ENCODE measurements at places on chromosomes 11 and 22. TPM values are rescaled to one million over a fixed set of nuclear protein-coding genes. Genes with fewer than 3 reads are reported as not detected.
A peak's percentile ranks its signal among the peaks of the same experiment; 100 is the strongest.

OR51B5 gene
- total RNA-seq = not detected

SIK2 gene
- total RNA-seq = 10.2 TPM

PRR33 gene
- total RNA-seq = not detected

DDTL gene
- total RNA-seq = not detected

HOATZ gene
- not detected for total RNA-seq

- no peak overlapping the region for H3K4me3 ChIP-seq
- peaks cover 4% of the 10 kb centered on the region for H3K4me1 ChIP-seq
- no peaks in the 10 kb centered on the region for H3K36me3 ChIP-seq
Observed at GRCh38 chr11:108622341-108622740, 28.8 kb upstream of the EXPH5 start.

GRCh38 chr11:78420796-78421209, 3.2 kb upstream of the GAB2 start:
- peak overlapping the region; percentile 21 for H3K4me3 ChIP-seq
- peak overlapping the region; percentile 15 for H3K27ac ChIP-seq
- H3K4me1 ChIP-seq = peaks cover 43% of the 10 kb centered on the region
- H3K36me3 ChIP-seq = peaks cover 3% of the 10 kb centered on the region
- peak; percentile 43 for DNase-seq
- H3K27me3 ChIP-seq = peaks cover 31% of the 10 kb centered on the region

DNA sequence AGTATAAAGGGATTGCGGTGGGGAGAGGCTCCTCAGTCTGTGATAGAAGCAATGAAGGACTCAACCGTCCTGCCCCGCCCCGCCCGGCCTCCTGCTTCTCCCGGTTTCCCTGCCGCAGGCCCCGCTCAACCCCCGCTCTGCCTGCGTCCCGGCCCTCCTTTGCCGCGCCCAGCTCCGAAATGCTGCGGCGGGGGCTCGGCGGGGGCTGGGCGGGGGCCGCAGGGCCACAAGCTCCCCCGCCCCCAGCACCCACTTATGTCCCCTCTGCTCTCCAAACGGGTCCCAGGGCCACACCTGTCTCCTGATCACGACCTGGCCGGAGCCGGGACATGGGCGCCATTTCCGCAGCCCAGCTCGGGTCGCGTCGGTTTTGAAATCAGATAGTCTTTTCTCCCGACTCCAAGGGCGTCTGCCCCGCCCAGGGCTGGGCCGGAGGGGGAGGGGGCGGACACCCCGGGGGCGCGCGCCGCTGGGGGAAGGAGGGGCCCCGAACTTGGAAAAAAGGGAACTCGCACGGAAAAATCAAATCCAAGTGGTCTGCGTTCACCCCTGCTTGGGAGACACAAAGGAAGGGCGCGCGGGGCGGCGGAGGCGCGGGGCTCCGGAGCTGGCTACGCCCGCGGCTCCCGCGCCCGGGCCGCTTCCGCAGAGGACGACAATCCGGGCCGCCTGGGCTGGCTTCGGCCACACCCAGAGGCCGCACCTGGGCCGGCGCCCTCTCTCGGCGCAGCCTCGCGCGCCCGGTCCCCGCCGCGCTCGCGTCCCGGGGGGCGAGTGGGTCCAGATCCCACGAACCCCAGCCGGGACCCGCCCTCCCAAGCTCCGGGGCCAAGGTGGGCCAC, 70.6 kb upstream of the EP300 start:
- H3K27ac ChIP-seq = peak overlapping the region; percentile 94
- peak overlapping the region; percentile 96 for H3K4me3 ChIP-seq
- peaks cover 4% of the 10 kb centered on the region for H3K36me3 ChIP-seq
- DNase-seq = peak; percentile 82
- peaks cover 15% of the 10 kb centered on the region for H3K27me3 ChIP-seq

DNA sequence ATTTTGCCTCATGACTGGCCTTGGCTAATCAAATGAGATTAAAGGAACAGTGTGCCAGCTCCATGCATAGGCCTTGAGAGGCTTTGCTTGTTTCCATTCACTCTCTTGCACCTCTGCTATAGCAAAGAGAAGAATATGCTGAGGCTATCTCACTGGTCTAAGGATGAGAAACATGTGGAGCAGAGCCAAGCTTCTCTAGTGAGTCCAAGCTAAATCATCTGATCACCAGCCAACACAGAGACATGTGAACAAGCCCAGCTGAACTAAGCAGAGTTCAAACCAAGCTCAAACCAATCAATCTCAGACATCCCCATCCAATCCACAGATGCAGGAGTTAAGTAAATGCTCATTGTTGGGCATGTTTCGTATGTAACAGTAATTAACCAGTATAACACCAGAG, 69.4 kb upstream of the API5 start:
- no peaks in the 10 kb centered on the region for H3K4me1 ChIP-seq
- no peaks in the 10 kb centered on the region for H3K36me3 ChIP-seq
- no peak overlapping the region for H3K27ac ChIP-seq
- no peak for DNase-seq
- peaks cover 3% of the 10 kb centered on the region for H3K27me3 ChIP-seq

GRCh38 chr11:13889552-13890249, 72.8 kb upstream of the SPON1 start:
- H3K27ac ChIP-seq = no peak overlapping the region
- H3K4me3 ChIP-seq = no peak overlapping the region
- H3K36me3 ChIP-seq = peaks cover 2% of the 10 kb centered on the region
- no peak for DNase-seq

DNA sequence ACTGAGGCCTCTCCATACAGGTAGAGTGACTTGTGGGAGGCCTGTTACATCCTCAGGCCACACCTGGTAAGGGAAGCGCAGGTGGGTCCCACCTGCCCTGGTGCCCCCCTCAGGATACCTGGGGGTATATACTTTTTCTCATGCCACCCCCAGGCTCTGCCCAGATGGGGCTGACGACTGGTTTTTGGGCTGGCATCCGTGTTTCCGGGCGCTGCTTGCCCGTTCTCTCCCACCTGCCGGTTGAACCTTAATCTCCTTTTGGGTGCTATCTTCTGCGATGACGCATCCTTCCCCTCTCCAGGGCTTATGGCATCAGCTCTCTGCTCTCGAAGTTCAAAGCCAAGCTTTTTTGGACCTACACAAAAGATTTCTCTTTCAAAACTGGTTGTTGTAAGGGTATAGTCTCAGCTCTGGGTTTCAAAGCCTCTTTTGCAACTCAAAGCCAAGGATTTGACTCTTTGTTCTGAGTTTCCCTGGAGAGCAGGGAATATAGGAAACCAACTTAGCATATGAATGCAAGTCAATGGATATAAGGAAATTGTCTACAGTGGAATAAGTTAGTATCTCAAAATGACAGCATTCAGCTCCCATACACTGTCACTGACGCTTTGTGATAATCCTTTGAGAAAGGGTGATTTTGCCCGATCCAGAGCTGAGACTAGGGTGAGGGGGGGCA, 8.6 kb upstream of the LRRC10B start:
- peaks cover 4% of the 10 kb centered on the region for H3K4me1 ChIP-seq
- DNase-seq = no peak
- H3K36me3 ChIP-seq = no peaks in the 10 kb centered on the region
- H3K27me3 ChIP-seq = peaks cover under 1% of the 10 kb centered on the region
- no peak overlapping the region for H3K4me3 ChIP-seq

GRCh38 chr11:68565768-68566167, 105.2 kb downstream of the PPP6R3 start:
- H3K4me3 ChIP-seq = no peak overlapping the region
- peaks cover 28% of the 10 kb centered on the region for H3K4me1 ChIP-seq
- H3K36me3 ChIP-seq = peaks cover 62% of the 10 kb centered on the region
- H3K27ac ChIP-seq = no peak overlapping the region
- no peak for DNase-seq

- H3K36me3 ChIP-seq = no peaks in the 10 kb centered on the region
- H3K4me3 ChIP-seq = no peak overlapping the region
- peaks cover 33% of the 10 kb centered on the region for H3K27me3 ChIP-seq
- peaks cover 3% of the 10 kb centered on the region for H3K4me1 ChIP-seq
- DNase-seq = no peak
- H3K27ac ChIP-seq = no peak overlapping the region
Observed at GRCh38 chr11:17012179-17012578, 2.0 kb downstream of the PLEKHA7 start.

- H3K27me3 ChIP-seq = no peaks in the 10 kb centered on the region
- no peak for DNase-seq
- no peak overlapping the region for H3K4me3 ChIP-seq
- H3K36me3 ChIP-seq = no peaks in the 10 kb centered on the region
- H3K27ac ChIP-seq = no peak overlapping the region
- no peaks in the 10 kb centered on the region for H3K4me1 ChIP-seq
Observed at GRCh38 chr11:119491753-119492510, 69.0 kb upstream of the THY1 start.

- H3K4me1 ChIP-seq = peaks cover 56% of the 10 kb centered on the region
- peak overlapping the region; percentile 84 for H3K27ac ChIP-seq
- H3K36me3 ChIP-seq = peaks cover 14% of the 10 kb centered on the region
- peak overlapping the region; percentile 88 for H3K4me3 ChIP-seq
- DNase-seq = no peak
Observed at GRCh38 chr11:44564670-44565210, 723 bp upstream of the CD82 start.

- H3K27me3 ChIP-seq = no peaks in the 10 kb centered on the region
- DNase-seq = no peak
- peaks cover 4% of the 10 kb centered on the region for H3K36me3 ChIP-seq
- H3K4me1 ChIP-seq = peaks cover 11% of the 10 kb centered on the region
- no peak overlapping the region for H3K27ac ChIP-seq
Observed at GRCh38 chr22:41488076-41488475, 19.2 kb downstream of the ACO2 start.

GRCh38 chr11:115759622-115760460, 255.6 kb upstream of the CADM1 start:
- H3K4me1 ChIP-seq = no peaks in the 10 kb centered on the region
- no peaks in the 10 kb centered on the region for H3K36me3 ChIP-seq
- no peak for DNase-seq
- H3K27me3 ChIP-seq = peaks cover 15% of the 10 kb centered on the region
- H3K27ac ChIP-seq = no peak overlapping the region

GRCh38 chr11:132171031-132171430, 800.6 kb downstream of the NTM start:
- H3K27ac ChIP-seq = no peak overlapping the region
- no peak overlapping the region for H3K4me3 ChIP-seq
- DNase-seq = no peak
- H3K4me1 ChIP-seq = no peaks in the 10 kb centered on the region
- no peaks in the 10 kb centered on the region for H3K36me3 ChIP-seq

Data from activated naive CD8-positive, alpha-beta T cell treated with anti-CD3 and anti-CD28 coated beads, Interleukin-2, amount 10 ng/mL, durations not matched to agents 7 days and 5 days (primary cell).